NCI-H2029 (cell line): ENCODE measurements at places on chromosomes 1 and 21.

DNA sequence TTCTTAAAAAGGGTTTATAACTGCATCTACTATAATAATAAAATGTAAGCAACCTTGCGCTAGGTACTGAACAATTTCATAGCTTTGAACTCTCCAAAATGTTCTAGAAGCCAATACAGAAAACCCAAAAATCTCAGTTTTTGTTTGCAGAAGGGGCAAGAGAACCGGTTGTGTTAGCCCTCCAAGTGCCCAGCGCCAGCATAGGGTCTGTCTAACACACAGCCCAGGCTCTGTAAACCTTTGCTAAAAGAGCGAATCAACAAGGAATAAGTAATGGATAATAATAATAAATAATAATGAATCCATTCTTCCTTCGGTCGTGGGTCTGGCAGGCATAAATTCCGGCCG lies 333 bp upstream of the CHAF1B start:
- no peak for DNase-seq

DNA sequence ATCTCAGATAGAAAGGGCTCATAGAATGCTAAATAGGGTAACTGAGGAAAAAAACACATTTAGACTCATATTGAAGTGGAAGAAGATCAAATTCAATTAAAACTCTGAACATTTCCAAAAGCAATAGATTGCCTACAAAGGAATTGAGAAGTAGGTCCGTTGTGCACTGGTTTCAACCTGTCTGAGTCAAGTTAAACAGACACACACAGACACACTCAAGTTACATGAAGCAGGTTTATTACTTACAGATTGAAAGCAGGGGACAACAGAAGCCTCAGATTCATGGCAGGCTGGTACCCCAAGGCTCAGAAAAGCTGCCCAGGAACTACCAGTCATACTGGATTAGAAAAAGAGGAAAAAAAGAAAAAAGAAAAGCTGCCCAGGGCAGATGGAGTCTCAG lies 20.7 kb upstream of the S100A2 start:
- DNase-seq: no peak

DNA sequence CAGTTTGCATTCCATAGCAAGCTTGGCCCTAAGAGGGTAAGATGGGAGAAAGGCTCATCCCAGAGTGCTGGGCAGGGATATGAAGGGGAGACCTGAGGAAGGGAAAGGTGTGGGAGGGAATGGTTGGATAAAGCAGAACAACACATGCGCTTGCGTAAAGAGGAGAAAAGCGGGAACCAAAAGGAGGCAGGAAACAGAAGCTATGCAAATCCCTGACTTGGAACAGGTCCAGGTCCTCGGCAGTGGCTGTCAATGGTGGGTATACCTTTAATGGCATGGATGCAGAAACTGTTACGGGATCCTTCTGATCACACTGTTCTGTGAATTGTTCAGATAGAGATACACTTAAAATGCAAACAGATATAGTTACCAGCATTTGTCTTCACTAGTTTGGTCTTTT lies 455.6 kb downstream of the SIPA1L2 start:
- peak; percentile 46 for DNase-seq

- peak; percentile 100 for DNase-seq
Measured at GRCh38 chr1:54407404-54408146, 1.4 kb upstream of the SSBP3 start.

DNA sequence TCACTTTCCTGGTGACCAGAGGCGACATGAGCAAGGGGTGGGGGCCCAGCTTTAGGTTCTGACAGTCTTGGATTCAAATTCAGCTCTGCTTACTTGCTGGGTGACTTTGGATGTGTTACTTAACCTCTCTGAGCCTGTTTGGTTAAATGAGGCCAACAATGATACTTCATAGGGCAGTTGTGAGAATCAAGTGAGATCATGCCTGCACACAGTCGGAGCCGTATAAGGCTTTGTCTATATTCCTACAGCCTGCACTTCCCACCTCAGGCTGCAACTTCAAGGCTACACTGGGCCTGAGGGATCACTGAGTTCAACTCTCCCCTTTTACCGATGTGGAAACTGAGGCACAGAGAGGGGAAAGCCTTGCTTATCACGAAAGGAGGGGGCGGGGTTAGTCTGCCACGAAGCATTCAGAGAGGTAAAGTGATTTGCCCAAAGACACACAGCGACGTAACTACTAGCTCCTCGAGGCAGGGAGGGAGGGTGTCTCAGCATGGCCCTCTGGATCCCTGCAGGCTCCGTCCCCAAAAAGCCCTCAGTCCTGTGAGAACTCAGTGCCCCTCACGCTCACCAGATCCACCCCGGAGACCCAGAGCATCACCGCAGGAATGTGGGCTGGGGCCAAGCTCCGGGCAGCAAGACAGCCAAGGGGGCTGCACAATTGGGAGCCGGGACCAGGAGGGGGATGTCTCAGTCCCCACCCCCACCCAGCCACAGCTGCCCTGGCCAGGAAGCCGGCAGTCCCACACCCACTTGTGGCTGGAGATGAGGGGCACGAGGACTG lies 25.0 kb downstream of the SDC3 start:
- DNase-seq: no peak

- no peak for DNase-seq
Measured at GRCh38 chr1:39214714-39214997, 10.2 kb downstream of the MACF1 start.

- no peak for DNase-seq
Measured at GRCh38 chr1:84712276-84712874, 22.1 kb upstream of the SSX2IP start.

DNA sequence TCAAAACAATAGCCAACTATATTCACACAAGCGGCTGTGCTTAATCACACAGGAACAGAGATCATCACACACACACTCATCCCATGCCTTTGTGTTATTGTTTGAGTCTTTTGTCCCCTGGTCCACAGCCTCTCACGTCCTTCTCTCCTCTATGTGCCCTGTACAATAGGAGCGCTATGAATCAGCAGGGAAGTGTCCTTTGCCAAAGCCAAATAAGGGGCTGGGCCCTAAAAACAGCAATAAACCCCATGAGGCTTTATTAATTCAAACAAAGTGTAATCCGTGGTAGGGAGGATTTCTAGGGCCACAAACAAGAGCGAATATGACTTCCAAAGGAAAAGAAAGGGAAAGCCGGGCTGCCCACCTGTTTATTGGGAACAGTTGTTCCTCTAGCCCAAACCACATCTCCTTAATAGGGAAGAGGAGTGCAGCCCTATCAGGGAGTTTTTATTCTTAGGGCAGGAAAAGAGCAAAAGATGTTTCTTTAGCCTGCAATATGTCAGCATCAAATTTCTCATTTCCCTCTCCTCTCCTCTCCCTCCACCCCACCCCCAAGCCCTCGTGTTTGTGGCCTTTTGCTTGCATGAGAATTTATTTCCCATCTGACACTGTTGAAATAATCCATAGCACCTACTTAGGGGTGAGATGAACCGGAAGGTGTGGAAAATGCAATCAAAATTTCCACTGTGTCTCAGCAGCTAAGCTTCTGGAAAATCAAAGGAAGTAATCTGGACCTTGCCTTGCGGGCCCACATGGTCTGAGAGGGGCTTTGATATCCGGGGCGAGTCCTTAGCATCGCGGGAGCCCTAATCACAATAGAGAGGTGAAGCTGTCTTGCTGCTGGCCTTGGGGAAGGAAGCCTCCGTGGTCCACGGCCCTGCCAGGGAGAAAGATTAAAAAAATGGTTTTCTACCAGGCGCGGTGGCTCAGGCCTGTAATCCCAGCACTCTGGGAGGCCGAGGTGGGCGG lies 45.3 kb upstream of the ITPKB start:
- DNase-seq: peak; percentile 13

DNA sequence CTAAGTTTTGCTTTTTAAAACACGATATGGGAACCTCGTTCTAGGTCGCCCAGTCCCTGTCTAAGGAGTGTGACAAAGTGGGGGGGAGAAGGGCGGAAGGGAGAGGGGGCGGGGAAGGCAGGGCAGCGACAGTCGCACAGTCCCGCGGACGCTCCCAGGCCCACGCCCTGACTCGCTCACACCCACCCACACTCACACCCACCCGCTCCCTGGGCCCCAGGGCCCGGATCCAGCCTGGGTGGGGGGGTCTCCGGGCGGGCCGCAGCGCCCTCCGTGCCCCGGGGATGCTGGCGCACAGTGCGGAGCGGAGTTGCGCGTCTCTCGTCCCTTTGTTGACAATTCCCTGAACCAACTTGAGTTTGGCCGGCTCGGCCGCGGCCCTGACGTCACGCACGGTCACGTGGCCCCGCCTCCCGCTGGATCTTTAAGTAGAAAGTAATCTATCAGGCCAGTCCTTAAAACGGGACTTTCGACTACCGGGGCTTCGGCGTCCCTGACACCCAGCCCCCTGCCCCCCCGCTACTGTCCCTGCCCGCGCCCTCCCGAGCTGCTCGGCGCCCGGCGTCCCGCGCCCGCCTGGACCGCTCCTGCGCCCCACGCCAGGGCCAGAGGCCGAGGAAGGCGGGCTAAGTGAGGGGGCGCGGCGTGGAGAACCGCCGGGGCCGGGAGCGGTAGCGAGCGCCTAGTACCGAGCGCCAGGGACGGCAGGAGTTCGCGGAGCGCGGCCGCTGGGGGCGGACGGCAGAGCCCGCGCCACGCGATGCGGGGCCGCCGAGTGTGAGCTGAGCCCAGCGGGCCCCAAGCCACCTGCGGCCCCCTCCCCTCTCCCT lies at the start of gene FOXD3:
FOXD3 (plus strand) TSS at position 454 of the 830 bp plus-strand sequence. CDS start 492 bp downstream, outside the sequence.
- peak; percentile 58 for DNase-seq

DNA sequence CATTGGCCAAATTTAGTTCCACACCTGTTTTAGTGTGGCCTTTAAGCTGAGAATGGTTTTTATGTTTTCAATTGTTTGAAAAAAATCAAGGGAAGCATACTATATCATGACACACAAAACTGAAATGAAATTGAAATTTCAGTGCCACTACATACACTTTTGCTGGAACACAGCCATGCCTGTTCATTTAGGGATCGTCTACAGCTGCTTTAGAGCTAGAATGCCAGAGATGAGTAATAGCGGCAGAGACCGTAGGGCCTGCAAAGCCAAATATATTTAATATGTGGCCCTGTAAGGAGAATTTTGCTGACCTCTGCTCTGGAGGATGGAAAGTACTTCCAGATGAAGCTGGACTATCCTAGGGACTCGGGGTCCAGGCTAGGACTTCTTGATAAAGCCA lies 62.5 kb upstream of the LYST start:
- DNase-seq: no peak

DNA sequence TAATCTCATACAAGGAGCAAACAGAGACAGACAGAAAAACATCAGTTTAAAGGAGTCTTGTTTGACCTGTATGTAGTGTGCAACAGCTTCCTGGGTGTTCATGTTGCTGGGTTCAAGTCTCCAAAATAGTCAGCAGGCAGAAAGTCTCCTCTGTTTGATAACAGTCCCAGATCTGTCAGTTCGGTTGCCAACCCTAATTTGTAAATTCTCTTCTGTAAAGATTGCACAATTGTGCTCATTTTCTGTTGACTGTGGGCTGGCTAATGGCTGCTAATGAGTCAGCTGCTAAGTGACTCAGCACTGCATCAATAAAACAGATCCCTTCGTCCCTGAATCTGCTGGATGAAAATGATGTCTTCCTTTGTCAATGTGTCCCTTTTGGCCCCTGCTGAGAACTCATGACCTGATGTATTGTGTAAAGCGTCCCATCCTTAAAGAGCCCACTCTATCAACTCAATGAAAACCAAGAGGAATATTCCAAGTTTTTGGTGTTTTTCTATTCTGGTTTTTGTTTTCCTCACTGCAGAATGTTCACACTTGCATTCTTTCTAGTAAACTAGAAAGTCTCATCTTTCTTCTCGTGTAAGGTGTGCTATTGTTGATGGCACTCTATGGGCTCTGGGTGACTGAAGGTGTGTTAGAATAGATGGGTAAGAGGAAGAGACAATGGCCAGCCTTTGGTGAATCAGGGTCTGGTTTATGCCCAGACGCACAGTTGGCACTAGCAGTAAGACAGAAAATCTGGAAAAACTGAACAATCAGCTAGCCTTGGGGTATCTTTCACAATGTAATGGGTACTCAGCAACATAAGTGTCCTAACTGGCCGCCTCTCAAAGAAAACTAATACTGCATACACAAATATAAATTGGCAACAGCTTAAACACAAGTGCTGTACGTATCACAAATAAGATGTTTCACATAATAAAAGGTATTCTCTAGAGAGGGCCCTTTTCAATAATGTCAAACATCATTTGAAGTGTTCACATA lies 75.1 kb upstream of the SIPA1L2 start:
- peak; percentile 80 for DNase-seq

GRCh38 chr1:30666756-30667273 lies 56.6 kb downstream of the MATN1 start:
- no peak for DNase-seq

DNA sequence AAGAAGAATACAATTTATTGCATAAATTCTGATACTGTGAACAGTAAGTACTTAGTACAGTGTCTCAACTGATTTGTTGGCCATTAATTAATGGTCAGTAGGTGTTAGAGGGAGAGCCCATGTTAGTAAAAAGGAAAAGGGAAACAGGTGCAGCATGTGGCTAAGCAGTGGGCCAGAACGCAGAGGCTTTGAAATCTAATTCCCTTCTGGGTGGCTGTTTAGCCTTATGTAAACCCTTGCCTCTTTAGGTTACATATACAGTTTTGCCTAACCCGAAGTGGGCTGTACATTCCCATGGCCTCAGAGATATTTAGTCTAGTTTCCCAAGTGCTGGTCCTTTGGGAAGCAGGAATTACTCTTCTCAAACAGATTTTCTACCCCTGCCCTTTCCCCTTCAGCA lies 43.5 kb upstream of the BCL9 start:
- no peak for DNase-seq

GRCh38 chr21:39132248-39132647 lies 51.0 kb downstream of the PSMG1 start:
- no peak for DNase-seq

- DNase-seq: no peak
Measured at GRCh38 chr1:61157468-61157987, 75.2 kb downstream of the NFIA start.

- no peak for DNase-seq
Measured at GRCh38 chr1:246178717-246179311, 328.3 kb downstream of the SMYD3 start.

- DNase-seq: peak; percentile 88
Measured at GRCh38 chr1:51189421-51190073, 46.5 kb upstream of the RNF11 start.

GRCh38 chr1:172350856-172351255 lies 69.6 kb upstream of the C1orf105 start:
- DNase-seq: no peak

DNA sequence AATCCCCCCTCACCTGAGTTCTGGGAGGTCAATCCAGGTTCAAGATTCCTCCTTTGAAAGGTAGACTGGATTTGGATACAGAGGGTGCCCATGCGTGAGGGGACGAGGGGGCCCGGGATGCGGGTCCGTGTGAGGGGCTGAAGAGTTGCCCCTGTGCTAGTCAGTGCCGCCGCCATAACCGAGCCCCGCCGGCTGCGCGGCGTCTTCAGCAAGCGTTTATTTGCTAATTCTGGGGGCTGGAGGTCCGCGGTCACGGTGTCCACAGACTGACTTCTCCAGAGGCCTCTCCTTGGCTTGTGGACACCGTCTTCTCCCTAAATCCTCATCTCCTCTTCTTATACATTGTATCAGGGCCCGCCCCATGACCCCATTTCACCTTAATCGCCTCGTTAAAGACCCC lies 20.9 kb upstream of the SAMD11 start:
- DNase-seq: no peak

- no peak for DNase-seq
Measured at GRCh38 chr1:6723621-6724428, 22.2 kb upstream of the DNAJC11 start.
